ENCODE measurements at places on chromosomes 1 and 21. TPM values are rescaled to one million over a fixed set of nuclear protein-coding genes. Genes with fewer than 3 reads are reported as not detected.

Gene S100A1
- 1.7 TPM for total RNA-seq

Gene MRAP
- 3.4 TPM for total RNA-seq

Gene RSPO1
- total RNA-seq = not detected

Gene TSPAN2
- 0.60 TPM for total RNA-seq

Measured in left lobe of liver (tissue), 2 donors.